Spinal cord (tissue), 10 donors: ENCODE measurements at places on chromosomes 11 and 22. TPM values are rescaled to one million over a fixed set of nuclear protein-coding genes. Genes with fewer than 3 reads are reported as not detected.

Gene LSP1
- total RNA-seq: 10.6 TPM

Gene MUC5AC
- not detected for total RNA-seq

Gene SCN2B
- 24.6 TPM for total RNA-seq

Gene TOP3B
- 22.9 TPM for total RNA-seq

Gene RBM4
- total RNA-seq: 93.0 TPM

Gene OR5A1
- total RNA-seq: not detected

Gene OR5B21
- not detected for total RNA-seq

Gene KBTBD3
- total RNA-seq: 9.9 TPM

Gene CDKN1C
- 107 TPM for total RNA-seq

Gene PHETA2
- total RNA-seq: 6.9 TPM

Gene MAJIN
- total RNA-seq: 0.50 TPM

Gene IGLL5
- total RNA-seq: 0.99 TPM

Gene CCDC188
- 2.1 TPM for total RNA-seq

Gene APOL4
- 10.8 TPM for total RNA-seq

Gene USH1C
- total RNA-seq: 5.3 TPM

Gene TCN1
- total RNA-seq: 7.0 TPM

Gene GPHA2
- 3.5 TPM for total RNA-seq

Gene SMC1B
- total RNA-seq: not detected

Gene CXCR5
- not detected for total RNA-seq

Gene LRP4
- 28.5 TPM for total RNA-seq

Gene ESAM
- total RNA-seq: 23.3 TPM

Gene PIH1D2
- total RNA-seq: 12.9 TPM

Gene MN1
- 24.6 TPM for total RNA-seq

Gene MMP27
- not detected for total RNA-seq

Gene MTMR2
- 33.5 TPM for total RNA-seq

Gene SCGB1D1
- total RNA-seq: not detected

Gene PLEKHA7
- total RNA-seq: 10.9 TPM

Gene OR10G4
- total RNA-seq: not detected

Gene OR4A16
- total RNA-seq: not detected

Gene RNF121
- total RNA-seq: 29.0 TPM

Gene ARHGEF17
- total RNA-seq: 51.4 TPM

Gene TMPRSS13
- 0.20 TPM for total RNA-seq

Gene SORL1
- total RNA-seq: 21.4 TPM

Gene CYP2D6
- 0.79 TPM for total RNA-seq

Gene OR8G5
- not detected for total RNA-seq

Gene OR52R1
- not detected for total RNA-seq

Gene SLC25A17
- 29.8 TPM for total RNA-seq

Gene CNTF
- total RNA-seq: 11.9 TPM

Gene ZPR1
- 34.3 TPM for total RNA-seq

Gene GPR152
- not detected for total RNA-seq

Gene GRM5
- 19.7 TPM for total RNA-seq

Gene BIRC2
- 87.7 TPM for total RNA-seq

Gene ARFIP2
- total RNA-seq: 30.5 TPM

Gene E2F8
- 1.8 TPM for total RNA-seq

Gene GAB4
- total RNA-seq: 0.10 TPM

Gene PKNOX2
- total RNA-seq: 10.6 TPM

Gene DDX25
- total RNA-seq: 13.6 TPM

Gene GALNT18
- total RNA-seq: 20.1 TPM

Gene TBX10
- not detected for total RNA-seq

Gene MS4A3
- total RNA-seq: 29.5 TPM

Gene EFCAB6
- total RNA-seq: 5.9 TPM

Gene CDC42EP2
- total RNA-seq: 5.7 TPM

Gene VSIG10L2
- not detected for total RNA-seq

Gene OR52A1
- total RNA-seq: not detected

Gene CRYBB3
- total RNA-seq: not detected
